ENCODE measurements at places on chromosomes 12 and 14. TPM values are rescaled to one million over a fixed set of nuclear protein-coding genes. Genes with fewer than 3 reads are reported as not detected.

Gene ACRBP
- polyA plus RNA-seq, result 5.7 TPM

Gene AGAP2
- 0.05 TPM for polyA plus RNA-seq

Gene TAS2R7
- not detected for polyA plus RNA-seq

GRCh38 chr14:99946652-99947489 is 118.4 kb upstream of the EVL start:
- DNase-seq, result peak; percentile 26

DNA sequence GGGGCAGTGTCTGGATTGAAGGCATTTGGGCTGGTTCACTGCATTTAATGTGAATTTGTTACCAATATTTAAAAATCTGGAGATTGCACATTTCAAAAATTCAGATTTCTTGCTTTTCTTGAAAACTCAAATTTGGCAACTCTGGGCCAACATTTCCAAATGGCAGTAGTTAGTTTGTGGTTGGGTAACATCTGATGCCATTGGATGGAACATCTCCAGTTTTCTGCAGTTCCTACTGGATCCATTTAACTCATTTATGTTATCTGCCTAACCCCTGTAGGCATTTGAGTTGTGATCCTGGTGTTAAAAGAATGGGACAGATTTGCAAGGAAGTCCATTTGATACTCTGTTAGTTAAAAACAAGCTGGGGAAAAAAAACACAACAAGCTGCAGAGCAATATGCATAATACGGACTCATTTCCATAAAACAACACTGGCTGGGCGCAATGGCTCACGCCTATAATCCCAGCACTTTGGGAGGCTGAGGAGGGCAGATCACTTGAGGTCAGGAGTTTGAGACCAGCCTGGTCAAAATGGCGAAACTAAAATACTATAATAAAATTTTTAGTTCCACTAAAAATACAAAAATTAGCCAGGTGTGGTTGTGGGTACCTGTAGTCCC is 7.9 kb downstream of the EIF2B2 start:
- no peak for DNase-seq

Gene KRT2
- not detected for polyA plus RNA-seq

DNA sequence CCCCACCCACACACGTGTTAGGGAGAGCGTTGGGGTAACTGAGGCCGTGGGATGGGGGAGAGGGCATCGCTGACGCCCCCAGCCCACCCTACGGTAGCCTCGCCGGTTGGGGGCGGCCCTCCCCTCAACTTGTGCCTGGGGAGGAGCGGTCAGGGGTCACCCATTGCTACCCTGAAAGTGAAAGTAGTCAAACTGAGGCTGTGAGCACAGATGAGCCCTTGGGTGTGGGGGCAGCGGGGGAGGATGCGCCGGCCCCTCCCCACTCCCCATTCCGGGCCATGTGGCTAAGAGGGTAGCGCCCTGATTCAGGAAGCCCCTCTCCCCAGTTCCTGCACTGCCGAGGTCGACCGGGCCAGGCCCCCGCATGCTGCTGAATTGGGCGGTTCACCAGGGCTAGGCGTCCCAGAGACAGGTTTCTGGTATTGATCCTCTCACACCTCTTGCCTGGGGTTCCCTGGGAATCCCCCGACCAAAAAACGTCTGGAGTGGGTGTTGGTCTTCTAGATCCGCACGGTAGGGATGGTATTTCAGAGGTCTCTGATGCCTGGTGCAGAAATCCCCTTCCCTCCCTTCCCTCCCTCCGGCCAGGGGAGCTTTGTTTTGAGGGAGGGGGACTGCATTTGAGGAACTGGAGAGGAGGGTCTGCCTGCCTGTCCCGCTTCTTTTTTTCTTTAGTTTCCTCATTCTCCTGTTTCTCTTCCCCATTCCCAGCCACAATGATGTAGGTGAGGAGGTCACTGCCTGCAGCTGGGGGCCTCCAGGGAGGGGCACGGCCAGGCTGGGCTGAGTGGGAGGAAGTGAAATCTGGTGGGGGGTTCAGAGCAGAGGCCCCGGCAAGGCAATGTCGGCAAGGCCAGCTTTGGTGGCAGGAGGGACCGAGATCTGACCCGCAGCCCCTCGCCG is 1.0 kb downstream of the SH2B3 start:
- DNase-seq, result no peak

DNA sequence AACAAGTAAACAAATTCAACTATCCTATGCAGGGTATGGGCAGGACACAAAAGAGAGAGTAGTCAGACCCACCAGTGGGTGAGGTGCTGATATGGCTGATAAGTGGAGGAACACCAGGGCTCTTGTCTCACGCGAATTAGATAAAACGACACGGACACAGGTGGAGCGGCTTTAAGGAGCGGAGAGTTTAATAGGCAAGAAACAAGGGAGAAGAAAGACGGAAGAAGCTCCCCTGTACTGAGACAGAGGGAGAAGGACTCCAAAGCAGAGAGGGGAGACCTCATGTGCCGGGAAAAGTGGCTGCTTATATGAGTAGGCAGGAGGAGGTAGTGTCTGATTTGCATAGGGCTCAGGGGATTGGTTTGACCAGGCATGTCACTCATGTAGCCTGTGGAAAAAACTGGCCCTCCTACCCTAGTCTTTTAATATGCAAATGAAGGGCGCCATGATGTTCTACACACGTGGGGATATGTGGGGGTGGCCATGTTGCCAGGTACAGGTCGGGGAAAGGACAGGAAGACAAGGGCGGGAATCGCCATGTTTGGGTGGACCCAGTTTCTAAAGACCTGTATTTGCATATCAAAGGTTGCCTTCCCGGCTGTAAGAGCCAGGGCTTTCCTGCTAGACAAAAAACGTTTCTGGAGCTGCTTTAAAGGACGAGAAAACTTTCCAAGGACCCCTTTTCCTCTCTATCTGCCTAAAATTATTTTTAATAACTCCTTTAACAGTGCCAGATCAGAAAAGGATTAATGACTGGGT is 28.8 kb downstream of the RPGRIP1 start:
- DNase-seq, result peak; percentile 65

DNA sequence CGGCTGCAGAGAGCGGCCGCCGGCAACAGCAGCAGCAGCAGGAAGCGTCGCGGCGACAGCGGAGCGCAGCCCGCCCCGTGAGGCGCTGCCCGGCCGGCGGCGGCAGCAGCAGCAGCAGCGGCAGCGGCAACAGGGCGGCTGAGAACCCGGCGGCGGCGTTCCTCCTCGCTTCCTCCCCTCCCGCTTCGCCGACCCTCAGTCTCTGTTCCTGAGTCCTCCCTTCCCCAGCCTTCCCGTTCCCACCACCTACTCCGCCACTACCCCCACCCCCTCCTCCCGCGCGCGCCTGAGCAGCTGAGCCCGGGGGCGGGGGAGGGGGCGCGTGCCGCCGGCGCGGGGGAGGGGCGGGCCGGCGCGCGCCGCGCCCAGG is 310 bp downstream of the BICDL1 start:
- DNase-seq, result peak; percentile 25

Gene ZFYVE26
- polyA plus RNA-seq, result 15.3 TPM

DNA sequence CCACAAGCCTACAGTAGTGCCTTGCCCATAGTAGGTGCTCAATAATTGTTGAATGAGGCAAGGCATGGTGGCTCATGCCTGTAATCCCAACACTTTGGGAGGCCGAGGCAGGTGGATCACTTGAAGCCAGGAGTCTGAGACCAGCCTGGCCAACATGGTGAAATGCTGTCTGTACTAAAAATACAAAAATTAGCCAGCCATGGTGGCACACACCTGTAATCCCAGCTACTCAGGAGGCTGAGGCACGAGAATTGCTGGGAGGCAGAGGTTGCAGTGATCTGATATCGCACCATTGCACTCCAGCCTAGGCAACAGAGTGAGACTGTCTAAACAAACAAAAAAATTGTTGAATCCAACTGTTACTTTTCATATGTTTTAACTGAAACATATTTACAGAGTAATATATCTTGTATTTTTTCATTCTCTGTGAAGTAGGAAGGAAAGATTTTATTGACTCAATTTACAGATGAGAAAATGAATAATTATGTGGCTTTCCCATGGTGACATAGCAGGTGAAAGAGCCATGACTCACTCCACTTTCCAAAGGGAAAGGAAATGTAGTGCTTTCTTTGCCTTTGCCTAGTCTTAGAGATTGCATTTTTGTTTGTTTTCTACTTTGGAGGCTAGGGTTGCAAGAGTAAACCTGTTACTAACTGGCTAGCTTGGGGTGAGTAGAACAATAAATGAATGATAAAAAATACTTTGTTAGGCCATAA is 95.4 kb upstream of the SLC38A4 start:
- peak; percentile 78 for DNase-seq

- no peak for DNase-seq
Measured at GRCh38 chr12:31346267-31346666, 20.3 kb upstream of the SINHCAF start.

DNA sequence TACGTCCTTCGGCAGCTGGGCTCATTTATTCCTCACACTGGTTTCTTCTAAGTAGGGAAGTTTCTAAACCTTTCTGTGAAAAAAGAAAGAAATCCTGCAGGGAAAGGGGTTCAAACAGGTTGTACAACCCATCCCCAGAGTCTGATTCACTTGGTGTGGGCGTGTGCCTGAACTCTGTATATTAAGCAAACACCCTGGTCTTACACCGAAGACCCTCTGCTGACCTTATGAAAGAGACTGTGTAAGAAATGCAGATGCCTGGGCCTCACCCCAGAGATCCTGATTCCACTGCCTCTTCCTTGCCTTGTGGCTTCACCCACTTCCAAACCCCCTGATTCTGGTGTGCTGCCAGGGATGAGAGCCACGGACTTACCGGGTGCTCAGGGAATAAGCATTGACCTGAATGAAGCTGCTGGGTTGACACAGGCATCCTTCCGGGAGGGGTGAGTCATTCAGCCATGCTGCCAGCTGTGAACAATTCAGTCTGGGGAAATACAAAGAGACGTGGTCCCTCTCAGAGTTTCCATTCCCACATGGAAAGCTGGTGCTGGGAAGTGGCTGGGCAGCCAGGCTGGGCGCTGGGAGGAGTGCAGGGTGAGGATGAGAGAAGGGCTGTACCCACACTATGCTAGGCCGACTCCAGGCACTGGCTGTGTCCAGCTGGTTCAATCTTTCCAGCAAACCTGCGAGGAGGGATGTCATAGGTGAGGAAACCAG is 26.5 kb upstream of the ACTN1 start:
- DNase-seq, result peak; percentile 99

- DNase-seq, result no peak
Measured at GRCh38 chr14:78767436-78767835, 597.3 kb downstream of the NRXN3 start.

DNA sequence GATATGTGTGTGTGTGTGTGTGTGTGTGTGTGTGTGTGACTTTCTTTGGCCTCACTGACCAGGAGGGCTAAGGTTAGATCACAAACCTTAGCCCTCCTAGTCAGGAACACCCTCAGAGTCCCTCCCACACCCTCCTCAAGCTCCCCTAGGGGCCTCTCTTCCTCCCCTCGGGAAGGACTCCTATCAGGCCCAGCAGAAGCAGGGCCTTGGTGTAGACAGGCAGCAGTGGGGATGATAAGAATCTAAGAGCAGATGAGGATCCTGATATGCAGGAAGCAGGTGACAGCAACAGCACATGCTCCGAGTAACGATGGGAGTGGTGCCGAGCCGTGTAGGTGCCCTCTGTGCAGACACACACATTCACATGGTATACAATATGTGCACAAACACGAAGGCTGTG is 20.7 kb downstream of the PLEK2 start:
- no peak for DNase-seq

DNA sequence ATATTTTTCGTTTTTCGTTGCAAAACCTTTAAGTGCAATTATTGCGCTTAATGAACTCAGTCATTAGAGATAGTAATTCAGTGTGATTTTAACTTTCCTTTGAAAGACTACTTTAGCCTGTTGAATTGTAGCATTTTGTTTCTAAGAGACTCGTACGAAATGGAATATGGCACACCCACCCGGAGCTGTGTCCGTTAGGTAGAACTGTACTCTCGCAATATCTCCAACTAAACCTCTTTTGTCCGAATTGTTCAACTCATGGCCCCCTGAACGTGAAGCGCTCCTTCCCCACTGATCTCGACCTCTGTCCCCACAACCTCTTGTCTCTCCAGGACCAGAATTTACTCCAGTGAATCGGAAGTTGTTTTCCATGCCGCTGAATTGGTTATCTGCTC is 800 bp downstream of the PCNX4 start:
- DNase-seq, result no peak

- no peak for DNase-seq
Measured at GRCh38 chr12:15679151-15679550, 110.0 kb downstream of the EPS8 start.

Gene CEBPE
- not detected for polyA plus RNA-seq

DNA sequence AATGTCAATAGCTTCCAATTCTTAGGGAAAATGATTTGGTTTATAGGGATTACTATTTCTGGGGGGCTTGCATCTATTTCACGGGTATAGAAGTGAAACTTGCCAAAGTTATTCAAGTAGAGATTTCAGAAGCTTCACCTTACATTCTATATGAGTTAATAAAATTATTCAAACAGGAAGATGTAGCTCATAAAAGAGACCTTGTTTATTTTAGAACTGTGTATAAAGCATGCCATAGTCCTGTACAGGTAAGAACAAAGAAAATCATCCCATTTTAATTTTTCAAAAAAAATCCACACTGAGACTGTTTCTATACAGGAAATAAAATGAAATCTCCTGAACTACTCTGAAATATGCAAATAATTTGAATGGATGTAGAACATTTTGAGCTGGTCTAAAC is 834.7 kb downstream of the TRHDE start:
- no peak for DNase-seq

Gene LRIG3
- 43.8 TPM for polyA plus RNA-seq

GRCh38 chr14:76964695-76965094 is 63.8 kb downstream of the IRF2BPL start:
- no peak for DNase-seq

GRCh38 chr12:53102883-53103807 is at the start of gene SOAT2:
TSS of gene SOAT2 (plus strand) at chr12:53103486. CDS start at chr12:53103578, 92 bp downstream.
- no peak for DNase-seq

Gene PTPRR
- polyA plus RNA-seq, result 1.3 TPM

Gene GLS2
- 0.04 TPM for polyA plus RNA-seq

All from endothelial cell of umbilical vein (primary cell).